ENCODE measurements at places on chromosomes 16 and 17.

GRCh38 chr16:67277294-67277998 lies 1.9 kb upstream of the PLEKHG4 start:
- DNase-seq: no peak

- DNase-seq: no peak
Observed at GRCh38 chr17:65025297-65025696, 31.2 kb downstream of the GNA13 start.

- DNase-seq: no peak
Observed at GRCh38 chr17:49640556-49640955, 37.3 kb downstream of the SPOP start.

DNA sequence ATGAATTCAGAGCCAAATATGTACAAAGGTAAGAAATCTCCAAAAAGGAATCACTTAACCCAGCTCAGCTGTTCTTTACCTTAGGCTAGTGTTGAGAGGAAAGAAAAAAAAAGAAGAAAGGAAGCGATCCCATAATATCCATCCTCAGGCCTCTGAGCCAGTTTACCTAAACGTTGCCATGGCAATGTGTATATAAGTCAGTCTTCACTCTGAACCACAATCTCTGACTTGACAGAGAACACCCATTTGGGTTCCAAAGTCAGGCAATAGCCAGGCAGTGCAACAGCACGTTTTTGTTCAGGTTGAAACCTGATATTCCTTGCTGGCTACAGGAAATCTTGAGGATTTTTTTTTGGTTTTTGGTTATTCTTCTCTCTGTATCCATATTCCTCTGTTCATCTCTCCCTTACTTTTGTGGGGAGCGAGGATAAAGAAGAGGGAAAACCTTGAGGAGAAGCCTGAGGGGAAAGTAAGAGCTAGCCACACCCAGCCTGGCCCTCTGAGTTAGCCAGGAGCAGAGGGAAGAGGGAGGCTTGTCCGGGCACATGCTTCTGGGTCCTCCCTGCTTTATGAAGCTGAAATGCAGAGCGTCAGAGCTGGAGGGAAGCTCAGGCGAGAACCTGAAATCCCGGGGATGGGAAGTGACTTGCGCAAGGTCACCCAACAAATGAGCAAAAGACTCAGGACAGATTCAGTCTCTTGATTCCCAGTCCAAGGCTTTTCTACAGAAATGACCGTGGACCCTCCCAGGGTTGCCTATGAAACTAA lies 152.7 kb downstream of the SOX9 start:
- DNase-seq: no peak

Data from NCI-H1436 treated with DMSO at 0.1 percent for 48 hours (cell line).